ENCODE measurements at places on chromosomes 5 and 9. TPM values are rescaled to one million over a fixed set of nuclear protein-coding genes. Genes with fewer than 3 reads are reported as not detected.

SV2C gene
- total RNA-seq = under 0.01 TPM

POU4F3 gene
- not detected for total RNA-seq

WDR38 gene
- not detected for total RNA-seq

UNC13B gene
- total RNA-seq = 16.2 TPM

PCDHB10 gene
- 2.6 TPM for total RNA-seq

ENHO gene
- total RNA-seq = 4.2 TPM

ANKRD18A gene
- under 0.01 TPM for total RNA-seq

MARVELD2 gene
- 0.52 TPM for total RNA-seq

SCGB3A2 gene
- not detected for total RNA-seq

OCLN gene
- 0.52 TPM for total RNA-seq

CAVIN4 gene
- total RNA-seq = 172 TPM

FPGS gene
- 41.2 TPM for total RNA-seq

ACTBL2 gene
- total RNA-seq = not detected

PTPDC1 gene
- 11.0 TPM for total RNA-seq

ZNF367 gene
- total RNA-seq = 5.2 TPM

OLFML2A gene
- 65.8 TPM for total RNA-seq

PTPRD gene
- 75.7 TPM for total RNA-seq

LAMC3 gene
- 0.52 TPM for total RNA-seq

ZMYND19 gene
- total RNA-seq = 13.0 TPM

INSL6 gene
- not detected for total RNA-seq

SLC24A2 gene
- total RNA-seq = 0.52 TPM

STC2 gene
- 3.1 TPM for total RNA-seq

HAPLN1 gene
- total RNA-seq = 1.6 TPM

MEIKIN gene
- total RNA-seq = 0.52 TPM

RALGDS gene
- 26.1 TPM for total RNA-seq

GARIN3 gene
- not detected for total RNA-seq

TSSK1B gene
- not detected for total RNA-seq

SELENOP gene
- total RNA-seq = 179 TPM

HSPB3 gene
- total RNA-seq = 151 TPM

SPATA31D4 gene
- not detected for total RNA-seq

BAAT gene
- 0.52 TPM for total RNA-seq

GPR151 gene
- not detected for total RNA-seq

OTULINL gene
- 6.3 TPM for total RNA-seq

PHF24 gene
- total RNA-seq = under 0.01 TPM

C9orf50 gene
- not detected for total RNA-seq

DBH gene
- total RNA-seq = not detected

ADAMTS2 gene
- total RNA-seq = 29.7 TPM

NIM1K gene
- total RNA-seq = 0.52 TPM

DNAI1 gene
- not detected for total RNA-seq

PCDHGA9 gene
- 4.7 TPM for total RNA-seq

LRRC70 gene
- total RNA-seq = 5.7 TPM

SNCB gene
- not detected for total RNA-seq

ARSI gene
- total RNA-seq = 9.9 TPM

RFK gene
- 7.8 TPM for total RNA-seq

ELOVL7 gene
- total RNA-seq = 0.52 TPM

LARP1 gene
- 24.0 TPM for total RNA-seq

C9 gene
- total RNA-seq = 1.0 TPM

PPIC gene
- 13.6 TPM for total RNA-seq

CCDC180 gene
- 7.3 TPM for total RNA-seq

SUSD3 gene
- 2.6 TPM for total RNA-seq

BTNL8 gene
- not detected for total RNA-seq

RNF20 gene
- 24.5 TPM for total RNA-seq

POLR3G gene
- total RNA-seq = 0.52 TPM

NR2F1 gene
- 4.2 TPM for total RNA-seq

C9orf153 gene
- total RNA-seq = 1.6 TPM

CDH9 gene
- total RNA-seq = not detected

SPRY4 gene
- total RNA-seq = 6.3 TPM

SPOUT1 gene
- total RNA-seq = 11.0 TPM

HTR4 gene
- total RNA-seq = not detected

CDC14B gene
- 45.9 TPM for total RNA-seq
